ENCODE measurements at places on chromosomes 4 and X.
A peak's percentile ranks its signal among the peaks of the same experiment; 100 is the strongest.

DNA sequence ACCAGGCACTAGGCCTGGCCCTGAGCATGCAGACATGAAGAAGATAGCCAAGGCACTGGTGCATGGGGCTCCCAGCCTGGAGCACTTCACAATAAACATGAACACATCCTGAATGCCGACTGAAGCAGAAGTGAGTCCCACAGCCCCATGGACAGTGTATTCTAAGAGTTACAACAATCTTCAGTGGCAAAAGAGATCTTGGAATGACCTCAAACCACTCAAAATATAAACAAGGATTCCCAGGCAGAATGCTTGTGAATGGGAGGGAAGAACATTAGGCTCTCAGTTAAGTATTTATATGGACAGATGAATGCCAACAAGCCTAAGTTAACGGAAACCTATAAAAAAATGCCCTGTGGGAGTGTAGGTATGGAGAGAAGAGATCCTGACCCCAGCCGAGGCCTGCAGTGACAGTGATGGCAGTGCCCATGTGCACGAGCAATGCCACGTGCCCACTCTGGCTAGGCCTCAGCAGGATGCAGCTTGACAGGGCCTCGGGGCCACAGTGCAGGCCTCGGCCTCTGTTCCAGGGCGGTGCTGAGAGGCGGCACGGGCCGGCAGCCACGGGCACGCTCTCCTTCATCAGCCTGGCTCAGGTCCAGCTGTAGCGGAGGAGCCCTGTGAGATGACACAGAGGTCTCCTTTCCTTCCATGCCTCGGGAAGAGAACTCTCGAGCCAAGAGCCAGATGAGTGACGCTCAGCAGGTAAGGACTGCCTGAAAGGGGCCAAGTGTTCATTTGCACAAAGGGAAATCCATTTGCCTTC is 49.2 kb downstream of the IRF2 start:
- DNase-seq = peak; percentile 41

- no peak for DNase-seq
Observed at GRCh38 chr4:67861513-67861912, 22.3 kb downstream of the TMPRSS11D start.

DNA sequence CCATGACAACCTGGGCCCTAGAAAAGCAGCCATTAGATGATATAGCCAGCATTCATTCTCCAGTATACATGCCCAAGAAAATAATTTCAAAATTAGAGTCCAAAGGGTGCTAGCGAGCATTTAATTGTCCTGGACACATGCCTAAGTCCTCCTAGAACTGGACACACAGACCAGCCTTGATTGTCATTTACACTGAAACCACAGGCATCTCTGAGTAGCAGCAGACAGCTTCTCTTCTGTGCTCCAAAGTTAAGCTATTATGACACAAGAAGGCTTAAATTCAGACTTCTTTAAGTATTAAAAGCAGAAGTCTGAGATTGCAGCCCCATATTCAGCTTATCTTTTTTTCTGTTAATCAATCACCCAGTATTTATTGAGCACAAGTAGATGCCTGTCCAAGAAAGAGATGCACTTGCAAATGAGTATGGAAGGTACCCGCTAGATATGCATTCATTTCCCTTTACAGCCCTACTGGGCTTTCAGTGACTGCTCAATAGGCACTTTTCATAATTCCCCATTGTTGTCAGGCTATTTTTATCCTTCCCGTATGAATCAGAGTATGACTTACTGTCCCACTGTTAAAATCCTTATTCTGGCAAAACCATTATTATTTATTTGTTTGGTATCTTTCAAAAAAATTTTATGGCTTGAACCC is 374.1 kb downstream of the FBXW7 start:
- DNase-seq = no peak

- no peak for DNase-seq
Observed at GRCh38 chrX:121010218-121010617, 24.7 kb upstream of the CT47A1 start.

DNA sequence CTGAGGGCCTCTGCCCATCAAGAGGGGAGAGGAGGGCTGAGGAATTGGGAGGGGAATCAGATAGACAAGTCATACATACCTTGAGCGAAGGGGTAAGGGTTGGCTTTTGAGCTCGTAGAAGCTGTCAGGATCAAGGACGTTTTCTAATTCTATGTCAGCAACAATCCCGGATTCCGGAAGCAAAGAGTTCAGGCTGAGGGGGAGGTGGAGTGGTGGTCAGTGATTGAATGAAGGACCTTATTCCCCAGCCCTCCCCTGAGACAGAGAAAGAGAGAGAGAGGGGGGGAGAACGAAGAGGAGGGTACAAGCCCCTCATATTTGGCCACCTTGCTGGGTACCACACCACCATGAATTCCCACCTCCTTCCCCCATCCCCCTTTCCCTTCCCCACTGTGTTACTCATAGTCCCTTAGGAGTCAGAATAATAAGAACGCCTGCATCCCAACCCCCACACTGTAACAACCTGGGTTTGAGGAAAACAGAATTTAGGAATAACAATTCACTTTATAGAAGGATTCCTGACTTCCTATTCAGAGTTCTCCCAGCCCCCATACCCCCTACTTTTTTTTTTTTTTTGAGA is 2.7 kb downstream of the TFE3 start:
- no peak for DNase-seq

DNA sequence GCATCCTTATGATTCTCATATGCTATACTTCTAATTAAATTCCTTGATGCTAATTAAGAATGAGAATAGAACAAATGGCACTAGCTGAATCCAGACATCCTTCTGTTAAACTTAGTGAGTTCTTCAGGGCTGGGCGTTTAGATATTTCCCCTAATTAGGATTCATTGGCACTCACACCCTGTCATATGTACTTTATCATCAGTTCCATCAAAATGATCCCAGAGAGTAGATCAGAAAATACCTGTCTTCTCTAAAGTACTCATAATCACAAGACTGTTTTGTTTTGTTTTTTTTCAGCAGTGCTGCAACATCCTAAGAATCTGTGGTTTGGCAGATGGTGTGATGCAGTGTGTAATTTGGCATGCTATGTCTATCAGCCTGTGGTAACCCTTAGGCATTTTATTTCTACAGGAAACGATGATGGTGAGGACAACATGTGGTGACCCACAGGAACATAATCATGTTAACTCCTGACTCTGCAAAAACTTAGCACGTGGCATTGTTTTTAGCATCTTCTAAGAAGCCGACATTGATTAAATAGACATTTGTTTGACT is 2528.4 kb downstream of the ARAP2 start:
- DNase-seq = no peak

GRCh38 chr4:69440308-69440707 is 55.4 kb downstream of the UGT2B4 start:
- DNase-seq = no peak

- no peak for DNase-seq
Observed at GRCh38 chr4:8157944-8158709, 486 bp downstream of the ABLIM2 start.

DNA sequence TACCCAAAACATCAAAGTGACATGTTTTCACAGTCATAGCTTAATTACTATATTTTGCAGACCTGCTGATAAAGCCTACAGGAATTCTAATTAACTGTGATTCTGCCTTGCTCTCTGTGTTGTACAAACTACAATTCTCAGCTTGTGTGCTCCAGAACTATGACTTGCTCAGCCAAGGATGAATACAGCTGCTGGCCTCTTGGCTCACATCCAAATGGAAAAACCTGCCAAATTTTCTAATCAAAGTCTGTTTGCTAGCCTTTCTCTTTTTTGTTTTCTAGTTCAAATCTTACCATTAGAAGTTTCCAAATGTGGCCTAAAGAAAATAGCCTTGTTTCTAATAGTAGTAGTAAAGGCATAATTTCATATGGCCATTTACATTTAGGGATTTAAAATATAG is 1176.8 kb downstream of the FAM133A start:
- DNase-seq = peak; percentile 17

- no peak for DNase-seq
Observed at GRCh38 chr4:162912482-162912881, 254.2 kb downstream of the NAF1 start.

DNA sequence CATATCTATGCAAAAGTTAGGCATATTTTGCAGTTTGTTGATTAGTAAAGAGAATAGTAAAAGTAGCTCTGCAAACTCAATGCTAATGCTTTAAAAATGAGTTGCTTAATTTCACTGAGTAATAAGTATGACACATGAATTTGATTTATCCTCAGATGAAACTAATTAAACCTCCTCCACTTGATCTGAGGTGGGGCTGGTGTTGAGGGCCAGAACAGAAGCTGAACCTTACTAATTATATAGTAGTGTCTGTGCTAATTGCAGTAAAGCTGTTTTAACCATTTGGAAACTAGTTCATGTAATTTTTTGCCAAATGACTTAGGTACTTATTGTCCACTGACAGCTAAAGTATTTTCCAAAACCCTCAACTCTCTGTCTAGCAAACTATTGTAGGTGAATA is 7.7 kb upstream of the PGAM4 start:
- no peak for DNase-seq

GRCh38 chrX:105567082-105567481 is 255.3 kb upstream of the NRK start:
- no peak for DNase-seq

- DNase-seq = no peak
Observed at GRCh38 chrX:70479922-70480659, 35.5 kb downstream of the DLG3 start.

DNA sequence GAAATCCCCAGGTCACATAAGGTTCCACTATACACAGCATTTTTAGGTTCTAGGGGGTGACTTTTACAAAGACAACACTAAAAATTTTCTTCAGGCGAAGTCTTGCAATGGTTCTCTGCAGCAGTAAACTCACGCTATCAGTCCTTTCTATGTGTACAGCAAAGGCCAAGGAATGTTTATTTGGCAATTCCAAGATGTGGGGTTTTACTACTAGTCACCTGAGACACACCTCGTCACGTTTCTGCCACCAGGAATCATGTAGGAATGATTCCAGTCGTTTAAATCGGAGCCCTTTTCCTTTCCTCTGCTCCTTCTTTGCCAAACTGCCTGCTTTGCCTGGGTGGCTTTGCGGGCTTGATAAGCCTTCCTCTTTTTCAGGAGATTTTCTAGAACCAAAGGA is 75.9 kb upstream of the ENPEP start:
- DNase-seq = no peak

- DNase-seq = no peak
Observed at GRCh38 chr4:158003212-158003611, 169.6 kb downstream of the GASK1B start.

DNA sequence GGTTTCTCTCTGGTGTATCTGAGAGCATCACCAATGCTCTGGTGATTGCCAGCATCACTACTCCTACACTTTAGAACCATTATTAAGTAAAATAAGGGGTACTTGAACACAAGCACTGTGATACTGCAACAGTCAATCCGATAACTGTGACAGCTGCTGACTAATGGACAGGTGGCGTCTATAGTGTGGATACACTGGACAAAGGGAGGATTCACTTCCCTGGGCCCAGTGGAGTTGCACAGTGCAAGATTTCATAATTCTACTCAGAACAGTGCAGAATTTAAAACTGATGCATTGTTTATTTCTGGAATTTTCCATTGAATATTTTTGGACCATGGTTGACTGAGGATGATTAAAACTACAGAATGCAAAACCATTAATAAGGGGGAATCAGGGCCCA is 97.8 kb downstream of the SHROOM3 start:
- DNase-seq = no peak

- DNase-seq = no peak
Observed at GRCh38 chr4:165079476-165079875, 25.8 kb downstream of the TRIM75 start.

GRCh38 chrX:148661035-148661434 is 160.6 kb downstream of the AFF2 start:
- DNase-seq = no peak

DNA sequence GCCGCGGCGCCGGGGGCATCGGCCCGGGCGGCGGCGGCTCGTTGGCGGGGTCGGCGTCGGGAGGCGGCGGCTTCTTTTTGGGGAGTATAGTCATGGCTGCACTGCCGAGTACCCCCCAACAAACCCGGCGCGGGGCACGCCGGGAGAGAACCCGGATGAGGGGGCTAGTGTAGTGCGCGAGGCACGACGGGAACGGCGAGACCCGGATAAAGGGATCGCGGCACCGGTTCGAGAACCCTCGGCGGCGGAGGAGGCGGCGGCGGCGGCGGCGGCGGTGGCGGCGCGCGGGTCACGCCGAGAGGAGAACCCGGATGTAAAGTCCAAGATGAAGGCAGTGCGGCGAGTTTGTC is at the start of gene OTUD5:
TSS of gene OTUD5 (minus strand) at position 131 of the 350 bp plus-strand sequence. CDS start at position 94, 37 bp downstream.
- DNase-seq = peak; percentile 70

GRCh38 chr4:146511381-146511780 is 10.4 kb downstream of the SLC10A7 start:
- DNase-seq = no peak

GRCh38 chrX:48597353-48598264 is at the start of gene WDR13:
Gene WDR13, plus strand, starts transcription at chrX:48597492. Its CDS starts 505 bp downstream, at chrX:48597997.
- peak; percentile 88 for DNase-seq

DNA sequence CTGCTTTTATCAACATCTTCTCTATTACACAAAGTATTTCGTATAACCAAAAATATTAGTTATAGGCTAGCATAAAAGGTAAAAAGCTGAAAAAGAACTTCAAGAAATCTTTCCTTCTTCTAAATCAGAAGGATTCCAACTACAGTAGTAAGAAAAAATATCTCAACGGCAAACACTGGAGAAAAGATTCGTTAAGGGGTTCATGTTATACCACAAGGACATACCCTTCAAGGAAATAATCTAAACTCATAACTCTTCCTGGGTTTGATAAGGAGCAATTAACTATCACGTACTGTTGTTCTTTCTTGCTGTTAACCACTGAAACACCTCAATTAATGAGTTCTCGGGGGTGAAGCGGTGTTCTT is 1.5 kb downstream of the SMIM14 start:
- DNase-seq = no peak

DNA sequence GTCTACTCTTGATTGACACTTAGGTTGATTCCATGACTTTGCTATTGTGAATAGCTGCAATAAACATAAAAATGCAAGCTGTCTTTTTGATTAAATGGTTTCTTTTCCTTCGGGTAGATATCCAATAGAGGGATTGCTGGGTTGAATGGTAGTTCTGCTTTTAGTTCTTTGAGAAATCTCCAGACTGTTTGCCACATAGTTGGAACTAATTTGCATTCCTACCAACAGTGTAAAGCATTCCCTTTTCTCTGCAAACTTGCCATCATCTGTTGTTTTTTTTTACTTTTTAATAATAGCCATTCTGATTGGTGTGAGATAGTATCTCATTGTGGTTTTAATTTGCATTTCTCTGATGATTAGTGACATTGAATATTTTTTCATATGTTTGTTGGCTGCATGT is 122.2 kb upstream of the PRKG2 start:
- no peak for DNase-seq

- DNase-seq = no peak
Observed at GRCh38 chr4:106868381-106869035, 167.6 kb downstream of the DKK2 start.

- no peak for DNase-seq
Observed at GRCh38 chr4:162461952-162462351, 298.2 kb upstream of the FSTL5 start.

- no peak for DNase-seq
Observed at GRCh38 chr4:145178740-145179280, 1.6 kb downstream of the OTUD4 start.

GRCh38 chrX:11401966-11402365 is 108.8 kb downstream of the AMELX start:
- no peak for DNase-seq
